ENCODE measurements at places on chromosomes 7 and 10.

GRCh38 chr10:66680886-66681285, 244.9 kb upstream of the LRRTM3 start:
- DNase-seq: no peak

DNA sequence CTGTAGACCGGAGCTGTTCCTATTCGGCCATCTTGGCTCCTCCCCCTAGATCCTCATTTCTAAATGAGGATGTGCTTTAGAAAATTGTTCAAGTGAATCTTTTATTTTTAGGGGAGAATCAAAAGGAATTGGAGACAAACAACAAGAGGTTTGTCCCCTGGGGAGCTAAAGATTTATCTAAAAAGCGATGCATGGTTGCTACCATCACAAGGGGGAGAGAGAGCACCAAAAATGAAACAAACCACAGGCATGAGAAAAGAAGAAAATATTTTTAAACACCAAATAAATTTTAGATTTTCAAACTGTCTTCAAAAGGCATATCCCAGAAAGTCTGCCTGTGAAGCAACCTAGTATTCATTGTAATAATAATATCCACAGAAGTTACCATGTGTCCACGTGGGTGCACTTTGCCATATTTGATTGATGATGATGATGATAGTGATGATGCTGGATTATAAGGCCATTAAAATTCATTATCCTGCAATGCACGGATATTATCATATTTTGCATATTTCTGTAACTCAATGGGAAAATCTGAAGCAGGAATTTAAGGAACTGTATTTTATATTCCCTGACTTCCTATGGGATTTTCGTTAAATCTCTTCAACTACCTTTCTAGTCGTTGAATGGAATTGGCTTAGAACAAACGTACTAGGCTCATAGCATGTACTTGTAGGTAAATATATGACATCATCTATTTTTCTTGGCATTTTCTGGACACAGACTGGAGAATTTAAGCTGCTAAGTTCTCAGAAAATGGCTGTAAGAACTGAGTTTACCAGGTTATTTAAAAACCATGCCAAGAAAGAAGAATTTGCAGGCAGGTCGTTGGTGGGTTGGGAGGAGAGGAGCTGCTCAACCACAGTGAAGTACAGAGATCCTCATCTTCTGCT, 171.6 kb downstream of the WDR37 start:
- no peak for DNase-seq

DNA sequence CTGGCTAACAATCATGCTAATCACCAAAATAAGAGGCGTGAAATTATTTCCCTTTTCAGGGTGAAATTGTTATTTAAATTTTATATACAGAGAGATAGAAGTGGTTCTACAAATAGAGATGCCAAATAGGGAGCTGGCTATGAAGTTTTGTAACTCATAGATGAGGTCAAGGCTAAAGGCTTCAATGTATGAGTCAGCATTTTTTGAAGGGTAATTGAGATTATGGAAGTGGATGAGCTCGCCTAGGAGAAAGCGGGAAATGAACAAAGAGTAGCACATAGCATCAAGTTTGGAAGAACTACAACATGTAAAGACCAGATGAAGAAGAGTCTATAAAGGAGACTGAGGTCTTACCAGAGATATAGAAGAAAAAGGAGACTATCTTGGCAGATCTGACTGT, 838.1 kb downstream of the DNAJB9 start:
- DNase-seq: no peak

- DNase-seq: no peak
Measured at GRCh38 chr7:81499262-81500116, 270.4 kb downstream of the HGF start.

DNA sequence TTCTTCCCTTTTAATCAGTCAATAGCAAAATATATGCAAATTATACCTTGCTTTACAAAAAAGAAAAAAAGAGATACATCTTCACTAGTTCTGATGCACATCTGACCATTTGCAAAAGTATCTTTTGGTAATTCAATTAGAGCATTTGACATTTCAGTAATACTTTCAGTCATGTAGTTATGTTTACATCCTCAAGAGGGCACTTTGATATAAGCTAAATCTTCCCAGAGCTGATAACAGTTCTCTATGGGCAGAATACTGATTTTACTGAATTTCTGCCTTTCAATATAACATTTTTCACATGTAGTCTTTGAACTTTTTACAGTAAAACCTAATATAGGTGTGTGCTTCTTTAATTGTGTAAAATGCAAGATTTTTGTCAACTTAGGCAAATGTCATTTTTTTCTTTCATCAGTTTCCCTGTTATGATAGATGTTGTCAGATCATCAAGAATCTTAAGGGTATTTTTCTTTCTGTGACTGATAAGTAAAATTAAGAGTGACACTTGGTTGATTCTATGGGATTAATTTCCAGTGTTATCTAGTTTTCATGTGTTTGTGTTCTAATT, 703.5 kb upstream of the SEMA3D start:
- no peak for DNase-seq

DNA sequence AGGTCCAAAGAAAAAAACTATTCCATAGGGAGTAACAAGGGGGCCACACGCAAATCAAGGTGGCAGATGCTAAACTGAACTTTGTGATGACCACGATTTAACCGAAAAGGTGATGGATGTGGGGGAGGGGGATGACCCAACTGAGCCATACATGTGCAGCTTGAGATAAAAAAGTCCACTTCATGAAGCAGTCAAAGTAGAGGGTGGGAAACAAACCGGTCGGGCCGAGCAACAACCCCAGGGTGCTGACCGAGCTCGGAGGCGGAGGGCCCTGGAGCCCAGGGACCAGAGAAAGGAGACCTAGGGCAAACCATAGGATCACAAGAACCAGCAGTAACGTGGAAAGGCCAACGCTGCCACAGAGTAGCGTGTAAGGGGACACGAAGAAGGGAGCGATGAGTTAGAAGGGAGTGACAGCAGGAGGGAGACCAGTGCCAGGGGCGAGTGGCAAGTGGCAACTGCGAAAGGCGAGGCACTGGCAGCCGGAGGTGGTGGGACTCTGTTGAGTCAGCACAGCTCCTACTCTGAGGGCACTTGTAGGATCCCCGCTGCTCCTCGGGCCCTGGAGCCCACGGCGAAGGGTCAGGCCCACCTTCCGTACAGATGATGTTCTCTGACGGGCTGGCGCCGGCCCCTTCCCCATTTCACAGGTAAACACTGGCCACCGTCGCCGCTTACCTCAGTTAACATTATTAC, 540 bp downstream of the SNX13 start:
- DNase-seq: peak; percentile 34

- no peak for DNase-seq
Measured at GRCh38 chr7:23960361-23960760, 250.3 kb downstream of the STK31 start.
